ENCODE measurements at places on chromosomes 3 and 15. TPM values are rescaled to one million over a fixed set of nuclear protein-coding genes. Genes with fewer than 3 reads are reported as not detected.

Gene RUBCN
- 9.9 TPM for total RNA-seq

Gene SUMF1
- 21.2 TPM for total RNA-seq

Gene SLCO3A1
- total RNA-seq: 28.6 TPM

Gene SERINC4
- total RNA-seq: 0.12 TPM

Gene IGF1R
- 61.9 TPM for total RNA-seq

Gene NCBP2
- total RNA-seq: 49.0 TPM

Gene GAP43
- total RNA-seq: not detected

Gene ATP13A5
- total RNA-seq: not detected

Gene MOBP
- 0.02 TPM for total RNA-seq

Gene OIP5
- total RNA-seq: 14.3 TPM

Gene SEMA3B
- 7.1 TPM for total RNA-seq
